ENCODE measurements at places on chromosomes 4 and X. TPM values are rescaled to one million over a fixed set of nuclear protein-coding genes. Genes with fewer than 3 reads are reported as not detected.

Gene MAGEE1
- total RNA-seq, result 2.2 TPM

Gene ZNF674
- total RNA-seq, result 4.2 TPM

Gene TLR6
- total RNA-seq, result not detected

Gene TCEAL7
- total RNA-seq, result 6.5 TPM

Gene FGFR3
- 43.6 TPM for total RNA-seq

Gene IL21
- total RNA-seq, result not detected

Gene POU4F2
- not detected for total RNA-seq

Gene SEC24D
- total RNA-seq, result 42.8 TPM

Gene NKX6-1
- total RNA-seq, result not detected

Gene HMGB2
- 197 TPM for total RNA-seq

Gene HSFX3
- not detected for total RNA-seq

Gene UCP1
- total RNA-seq, result not detected

Gene IKBKG
- total RNA-seq, result 22.1 TPM

Gene SLC7A11
- total RNA-seq, result 7.1 TPM

Gene SATL1
- total RNA-seq, result 0.11 TPM

Gene TMEM144
- total RNA-seq, result 5.2 TPM

Gene DACH2
- 2.7 TPM for total RNA-seq

Gene HPSE
- 0.78 TPM for total RNA-seq

Gene PLCXD1
- 86.3 TPM for total RNA-seq

Gene NLGN4X
- 58.6 TPM for total RNA-seq

Gene HTATSF1
- total RNA-seq, result 72.0 TPM

All from H7 (cell line).